ENCODE measurements at places on chromosomes 16 and 17.

DNA sequence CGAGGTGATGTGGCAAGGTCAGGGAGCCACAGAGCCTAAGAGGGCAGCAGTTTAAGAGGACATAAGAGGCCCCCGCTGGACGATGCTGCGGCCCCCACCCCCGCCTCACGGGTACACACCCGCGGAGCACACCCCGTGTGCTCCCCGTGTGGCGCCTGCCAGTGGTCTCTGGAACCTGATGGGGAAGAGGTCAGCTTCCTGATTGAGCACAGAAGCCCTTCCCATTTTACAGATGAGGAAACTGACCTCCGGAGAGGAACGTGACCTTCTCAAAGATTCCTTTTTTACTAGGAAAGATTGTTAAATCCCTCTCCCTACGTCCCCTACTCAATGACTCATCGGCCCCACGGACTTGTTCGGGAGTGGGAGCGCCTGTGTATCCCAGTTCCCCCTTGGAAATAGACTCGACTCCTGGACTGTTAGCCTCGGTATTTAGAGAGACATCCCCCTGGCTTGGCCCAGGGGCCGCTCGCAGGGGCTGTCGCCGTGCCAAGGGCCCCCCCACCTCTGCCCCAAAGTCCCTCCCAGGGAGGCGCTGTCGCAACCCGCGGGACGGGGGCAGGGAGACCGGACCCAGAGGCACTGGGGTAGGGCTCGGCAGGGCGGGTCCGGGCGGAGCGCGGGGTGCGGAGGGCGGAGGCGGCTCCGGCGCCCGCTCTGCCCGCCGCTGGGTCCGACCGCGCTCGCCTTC lies at the start of gene ABCC3:
TSS of gene ABCC3 (plus strand) at position 658 of the 691 bp plus-strand sequence. CDS start 56 bp downstream, outside the sequence.
- DNase-seq, result peak; percentile 49

DNA sequence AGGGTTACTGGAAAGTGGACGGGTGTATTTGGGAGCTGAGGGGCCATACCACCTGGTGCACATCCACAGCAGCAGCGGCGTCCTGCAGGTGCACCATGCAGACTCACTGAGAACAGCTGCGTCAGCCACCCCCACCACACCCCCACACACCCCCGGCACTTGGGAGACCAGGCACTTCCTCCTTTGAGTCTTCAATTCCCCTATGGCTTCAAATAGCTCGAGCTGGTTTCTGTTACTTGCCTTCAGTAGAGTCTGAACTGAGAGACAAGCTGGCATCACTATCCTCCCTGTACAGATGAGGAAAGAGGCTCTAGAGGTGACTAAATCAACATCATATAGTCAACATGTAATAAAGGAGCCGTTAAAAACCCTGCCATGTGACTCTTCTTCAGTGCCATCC lies 15.4 kb downstream of the CUEDC1 start:
- DNase-seq, result no peak

GRCh38 chr17:82217530-82218204 lies 5.0 kb upstream of the CCDC57 start:
- peak; percentile 52 for DNase-seq

DNA sequence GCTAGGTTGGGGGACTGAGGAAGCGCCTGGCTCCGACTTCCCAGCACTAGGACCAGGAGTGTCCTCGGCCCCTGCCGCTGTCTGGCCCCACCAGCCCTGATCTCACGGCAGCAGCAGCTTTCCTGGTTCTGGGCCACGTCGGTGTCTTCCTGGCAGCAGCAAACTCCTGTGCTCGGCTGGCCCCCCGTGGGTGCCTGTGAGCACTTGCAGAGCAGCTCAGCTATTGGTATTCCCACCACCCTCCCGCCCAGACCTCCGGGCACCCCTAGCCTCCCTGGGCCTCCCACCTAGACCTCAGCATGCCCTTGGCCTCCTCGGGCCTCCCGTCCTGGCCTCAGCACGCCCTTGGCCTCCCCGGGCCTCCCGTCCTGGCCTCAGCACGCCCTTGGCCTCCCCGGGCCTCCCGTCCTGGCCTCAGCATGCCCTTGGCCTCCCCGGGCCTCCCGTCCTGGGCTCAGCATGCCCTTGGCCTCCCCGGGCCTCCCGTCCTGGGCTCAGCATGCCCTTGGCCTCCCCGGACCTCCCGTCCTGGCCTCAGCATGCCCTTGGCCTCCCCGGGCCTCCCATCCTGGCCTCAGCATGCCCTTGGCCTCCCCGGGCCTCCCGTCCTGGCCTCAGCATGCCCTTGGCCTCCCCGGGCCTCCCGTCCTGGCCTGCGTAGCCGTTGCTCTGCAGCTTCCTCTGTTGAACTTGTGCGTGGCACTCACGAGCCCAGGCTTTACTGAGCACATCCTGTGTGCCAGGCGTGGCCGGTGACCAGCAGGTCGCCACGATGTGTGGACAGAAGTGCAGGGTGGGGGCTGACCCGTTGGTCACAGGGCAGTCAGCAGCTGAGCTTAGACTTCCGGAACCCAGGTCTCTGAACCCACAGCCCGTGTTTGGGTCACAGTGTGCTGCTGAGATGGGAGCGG lies 51.8 kb upstream of the ACSF3 start:
- DNase-seq, result no peak

DNA sequence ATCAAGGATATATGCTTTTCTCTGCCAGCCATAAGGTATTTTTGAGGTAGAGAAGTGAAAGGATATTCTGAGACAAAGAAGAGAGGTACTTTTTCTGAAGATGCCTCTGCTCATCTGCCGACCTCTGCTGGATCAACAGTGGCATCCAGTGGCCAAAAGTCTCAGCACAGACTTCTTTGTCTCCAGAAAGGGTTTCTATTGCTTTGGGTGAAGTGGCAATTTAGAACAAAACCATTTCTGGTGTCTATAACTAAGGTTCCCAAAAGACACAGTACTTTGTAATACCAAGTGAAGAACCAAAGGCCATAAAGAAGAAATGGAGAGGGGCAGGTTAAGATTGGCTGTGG lies 155.2 kb upstream of the C17orf78 start:
- peak; percentile 18 for DNase-seq

GRCh38 chr17:77833769-77834168 lies 124.7 kb upstream of the TNRC6C start:
- no peak for DNase-seq

- DNase-seq, result no peak
These were observed 18.1 kb downstream of the KCNJ2 start for GRCh38 chr17:70187383-70187782.

DNA sequence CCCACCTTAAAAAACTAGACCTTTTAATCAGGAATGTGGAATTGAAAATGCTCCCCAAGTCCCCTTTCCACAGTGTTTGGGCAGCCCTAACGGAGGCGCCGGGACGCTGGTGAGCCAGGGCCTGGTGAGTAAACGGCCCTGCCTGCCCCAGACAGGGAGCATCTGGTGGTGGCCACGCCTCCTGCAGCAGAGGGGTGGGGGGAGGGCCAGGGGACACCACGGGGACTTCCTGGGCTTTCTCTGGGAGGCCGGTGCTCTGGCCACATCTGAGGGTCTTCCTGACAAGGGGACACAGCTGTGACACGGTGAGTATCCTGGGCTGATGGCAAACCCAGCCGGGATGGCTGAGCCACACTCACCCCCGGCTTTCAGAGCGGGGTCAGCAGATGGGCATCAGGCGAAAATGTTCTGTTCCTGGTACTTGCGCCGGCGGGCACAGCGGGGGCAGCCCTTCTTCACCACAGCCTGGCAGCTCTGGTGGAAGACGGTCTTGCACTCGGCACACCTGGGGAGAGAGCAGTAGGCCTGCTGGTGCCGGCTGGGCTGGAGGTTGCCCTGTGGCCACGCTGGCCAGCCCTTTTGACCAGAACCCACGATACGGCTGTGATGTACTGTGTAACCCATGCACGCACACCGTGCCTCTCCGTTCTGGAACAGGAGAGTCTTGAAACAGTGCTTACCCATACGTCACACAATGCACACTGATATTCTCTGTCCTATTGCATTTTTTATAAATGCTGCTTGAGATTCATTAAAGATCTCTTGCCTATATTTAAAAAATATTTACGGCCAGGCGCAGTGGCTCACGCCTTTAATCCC lies 5.0 kb upstream of the ARHGAP27 start:
- no peak for DNase-seq

DNA sequence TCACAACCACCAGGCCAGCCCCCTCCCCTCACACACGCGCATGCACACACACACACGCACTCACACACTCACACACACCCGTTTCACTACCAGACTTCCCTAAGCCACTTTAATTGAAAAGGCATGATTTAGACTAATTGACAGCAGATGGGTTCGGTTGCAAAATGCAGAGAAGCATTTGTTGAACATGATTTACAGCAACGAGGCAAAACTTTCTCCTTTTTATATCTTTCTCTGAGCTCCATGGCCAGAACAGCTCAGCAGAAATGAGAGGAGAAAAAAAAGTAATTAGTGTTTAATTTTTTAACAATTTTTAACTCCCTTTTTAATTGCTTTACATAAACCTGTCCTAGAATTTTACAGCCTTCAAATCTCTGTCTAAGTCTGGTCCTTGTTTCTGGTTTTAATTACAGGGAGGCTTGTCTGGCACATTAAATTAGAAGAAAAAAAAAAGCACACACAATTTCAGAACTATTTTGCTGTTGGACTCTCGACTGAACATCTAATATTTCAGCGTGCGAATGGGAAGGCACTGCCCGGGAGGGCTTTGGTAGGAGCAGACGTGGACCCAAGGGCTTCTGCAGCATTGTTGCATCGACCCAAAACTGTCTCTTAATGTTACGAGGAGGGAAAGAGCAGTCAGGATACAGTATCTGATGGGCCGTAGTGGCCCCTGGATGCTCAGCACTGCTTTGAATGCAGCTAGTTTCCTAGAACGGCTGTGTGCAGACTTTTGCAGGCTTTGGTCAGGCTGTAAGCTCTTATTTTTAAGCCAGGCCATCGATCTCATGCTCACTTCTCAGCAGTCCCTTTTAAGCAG lies 255.9 kb downstream of the SOX9 start:
- DNase-seq, result peak; percentile 52

GRCh38 chr17:32331243-32332040 lies 10.5 kb downstream of the C17orf75 start:
- no peak for DNase-seq

DNA sequence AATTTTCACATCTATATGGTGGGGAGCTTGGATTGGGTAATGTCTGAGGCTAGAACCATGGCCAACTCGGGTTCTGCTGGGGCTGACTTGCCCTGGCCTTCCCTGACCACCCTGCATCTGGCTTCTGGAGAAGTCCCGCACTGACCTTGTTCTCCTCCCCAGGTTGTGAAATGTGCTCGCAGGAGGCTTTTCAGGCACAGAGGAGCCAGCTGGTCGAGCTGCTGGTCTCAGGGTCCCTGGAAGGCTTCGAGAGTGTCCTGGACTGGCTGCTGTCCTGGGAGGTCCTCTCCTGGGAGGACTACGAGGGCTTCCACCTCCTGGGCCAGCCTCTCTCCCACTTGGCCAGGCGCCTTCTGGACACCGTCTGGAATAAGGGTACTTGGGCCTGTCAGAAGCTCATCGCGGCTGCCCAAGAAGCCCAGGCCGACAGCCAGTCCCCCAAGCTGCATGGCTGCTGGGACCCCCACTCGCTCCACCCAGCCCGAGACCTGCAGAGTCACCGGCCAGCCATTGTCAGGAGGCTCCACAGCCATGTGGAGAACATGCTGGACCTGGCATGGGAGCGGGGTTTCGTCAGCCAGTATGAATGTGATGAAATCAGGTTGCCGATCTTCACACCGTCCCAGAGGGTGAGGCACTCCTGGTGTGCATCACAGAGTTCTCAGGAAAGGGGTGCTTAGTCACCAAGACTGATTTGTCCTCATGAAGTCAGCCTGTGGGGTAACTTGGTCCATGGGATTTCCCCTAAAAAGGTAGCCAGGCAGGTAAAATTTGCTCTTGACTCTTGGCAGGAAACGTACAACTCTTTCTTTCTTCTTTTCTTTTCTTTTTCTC lies 6.1 kb downstream of the NOD2 start:
- no peak for DNase-seq

DNA sequence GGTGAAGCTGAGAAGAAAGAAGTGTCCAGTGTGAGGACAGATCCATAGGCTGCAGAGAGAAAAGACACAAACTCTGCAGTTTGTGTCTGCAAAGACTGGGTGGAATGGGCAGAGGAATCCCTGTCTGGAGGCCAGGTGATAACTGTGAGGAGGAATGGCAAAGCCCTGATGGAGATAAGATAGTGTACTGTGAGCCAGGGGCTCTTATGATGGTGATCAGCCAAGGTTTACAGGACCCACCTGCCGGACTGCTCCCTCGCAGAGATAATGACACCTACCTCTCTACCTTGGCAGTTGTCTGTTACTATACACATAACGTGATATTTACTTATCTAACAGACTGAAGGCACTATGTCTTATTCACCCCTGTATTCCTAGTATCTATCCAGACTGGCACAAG lies 92.6 kb upstream of the ASIC2 start:
- DNase-seq, result no peak

DNA sequence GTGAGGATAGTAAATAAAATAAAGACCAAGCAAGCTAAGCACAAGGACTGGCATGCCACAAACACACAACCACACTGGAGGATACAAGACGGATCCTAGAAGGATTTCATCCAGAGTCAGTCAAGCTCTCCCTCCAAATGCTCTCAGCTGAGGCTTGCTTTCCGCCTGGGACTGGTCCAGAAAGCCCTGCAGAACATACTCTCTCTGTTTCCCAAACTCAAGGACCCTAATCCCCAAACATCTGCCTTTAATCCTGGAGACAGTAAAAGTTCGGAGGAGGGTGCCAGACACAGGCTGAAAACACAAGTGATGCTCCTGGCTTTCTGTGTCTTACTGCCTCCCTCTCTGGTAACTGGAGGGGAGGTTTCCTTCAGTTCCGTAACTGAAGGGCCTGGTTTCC lies 5.3 kb upstream of the HSD11B2 start:
- peak; percentile 95 for DNase-seq

DNA sequence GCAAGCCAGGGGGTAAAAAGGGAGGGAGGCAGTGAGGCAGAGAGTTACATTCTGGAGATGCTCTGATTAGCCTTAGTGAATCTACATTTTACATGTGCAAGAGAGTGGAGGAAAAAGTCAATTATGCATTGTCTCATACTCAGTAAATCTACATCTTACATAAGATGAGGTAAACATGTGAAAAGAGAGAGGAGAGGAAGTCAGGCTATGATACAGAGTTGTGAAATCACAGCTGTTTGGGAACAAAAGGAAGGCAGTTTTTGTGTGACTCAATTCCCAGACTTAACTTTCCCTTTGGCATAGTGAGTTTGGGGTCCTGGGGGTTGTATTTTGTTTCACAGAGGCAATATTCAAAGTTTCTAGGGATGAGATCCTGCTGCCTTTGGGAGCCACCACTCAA lies 67.8 kb downstream of the GP2 start:
- DNase-seq, result no peak

GRCh38 chr16:11100239-11100750 lies 155.7 kb downstream of the SOCS1 start:
- peak; percentile 91 for DNase-seq

GRCh38 chr16:3797473-3797872 lies 80.1 kb upstream of the TRAP1 start:
- no peak for DNase-seq

GRCh38 chr17:5583426-5584382 lies 605 bp downstream of the NLRP1 start:
- DNase-seq, result no peak

GRCh38 chr17:4229627-4230541 lies 33.9 kb downstream of the ANKFY1 start:
- DNase-seq, result peak; percentile 99

- DNase-seq, result peak; percentile 25
These were observed 43.8 kb downstream of the ELAC2 start for GRCh38 chr17:12974005-12974531.

Measured in umbilical cord (tissue), 2 donors.